ENCODE measurements at places on chromosomes 7 and 10.

DNA sequence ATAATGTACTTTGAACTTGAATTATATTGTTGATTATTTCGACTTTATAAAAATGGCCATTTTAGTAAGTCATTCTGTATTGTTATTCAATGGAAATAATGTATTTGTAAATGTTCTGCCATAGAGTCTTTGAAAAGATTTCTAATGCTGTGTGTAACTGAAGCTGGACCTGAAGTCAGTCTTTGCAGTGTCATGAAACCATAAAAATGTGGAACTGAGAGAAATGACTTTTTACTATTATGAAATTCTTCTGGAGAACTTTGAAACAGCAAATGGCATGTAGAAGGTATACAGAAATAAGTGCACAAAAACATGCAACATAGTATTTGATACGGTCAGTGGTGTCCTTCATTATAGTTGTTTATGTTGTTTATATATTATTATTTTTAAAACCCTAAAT, 59.7 kb upstream of the ADRA2A start:
- no peak for DNase-seq

- DNase-seq = no peak
These were observed 15.3 kb upstream of the KCNIP2 start for GRCh38 chr10:101858723-101859500.

GRCh38 chr10:127525686-127526085, 23.4 kb upstream of the NPS start:
- no peak for DNase-seq

- no peak for DNase-seq
These were observed 149.1 kb upstream of the PRKCQ start for GRCh38 chr10:6729071-6729774.

DNA sequence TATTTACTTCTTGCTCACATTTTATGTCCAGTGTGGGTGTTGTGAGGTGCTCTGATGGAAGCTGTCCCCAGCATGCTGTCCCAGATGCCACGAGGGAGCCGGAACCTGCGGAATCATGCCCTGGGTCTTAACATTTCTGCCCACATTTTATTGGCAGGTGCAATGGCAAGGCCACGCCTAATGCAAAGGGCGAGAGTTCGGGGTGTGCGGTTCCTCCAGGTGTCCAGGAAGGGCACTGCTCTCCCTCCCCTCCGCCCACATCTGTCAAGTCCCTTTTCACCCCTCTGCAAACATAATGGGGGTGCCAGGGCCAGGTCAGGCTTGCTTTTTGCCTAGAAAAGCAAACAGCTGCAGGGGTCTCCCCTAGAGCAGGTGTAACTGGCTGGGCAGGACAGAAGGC, 16.4 kb downstream of the PDAP1 start:
- no peak for DNase-seq
